Renal cortex interstitium (tissue), 15 donors: ENCODE measurements at places on chromosomes 12 and 14. TPM values are rescaled to one million over a fixed set of nuclear protein-coding genes. Genes with fewer than 3 reads are reported as not detected.

The NXPH4 gene
- 4.2 TPM for polyA plus RNA-seq

The MARCHF9 gene
- polyA plus RNA-seq, result 24.8 TPM

GRCh38 chr14:32977913-32978312 lies 39.2 kb downstream of the NPAS3 start:
- no peak for DNase-seq

DNA sequence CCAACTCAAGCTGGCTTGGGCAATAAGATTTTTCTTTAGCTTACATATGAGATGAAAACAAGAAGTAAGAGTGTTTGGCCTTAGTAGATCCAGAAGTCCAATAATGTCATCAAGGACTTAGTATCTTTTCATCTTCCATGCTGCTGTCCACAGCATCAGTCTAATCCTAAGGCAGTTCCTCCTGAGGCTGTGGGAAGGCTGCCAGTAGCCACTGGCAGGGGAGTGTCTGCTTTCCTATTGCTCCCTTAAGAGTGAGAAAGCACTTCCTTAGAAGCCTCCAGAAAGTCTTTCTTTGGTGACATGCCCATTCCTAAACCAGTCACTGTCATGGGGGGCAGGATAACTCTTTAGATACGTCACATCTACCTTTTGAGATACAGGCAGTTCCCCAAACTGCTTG lies 317.7 kb downstream of the BMP4 start:
- DNase-seq, result no peak

DNA sequence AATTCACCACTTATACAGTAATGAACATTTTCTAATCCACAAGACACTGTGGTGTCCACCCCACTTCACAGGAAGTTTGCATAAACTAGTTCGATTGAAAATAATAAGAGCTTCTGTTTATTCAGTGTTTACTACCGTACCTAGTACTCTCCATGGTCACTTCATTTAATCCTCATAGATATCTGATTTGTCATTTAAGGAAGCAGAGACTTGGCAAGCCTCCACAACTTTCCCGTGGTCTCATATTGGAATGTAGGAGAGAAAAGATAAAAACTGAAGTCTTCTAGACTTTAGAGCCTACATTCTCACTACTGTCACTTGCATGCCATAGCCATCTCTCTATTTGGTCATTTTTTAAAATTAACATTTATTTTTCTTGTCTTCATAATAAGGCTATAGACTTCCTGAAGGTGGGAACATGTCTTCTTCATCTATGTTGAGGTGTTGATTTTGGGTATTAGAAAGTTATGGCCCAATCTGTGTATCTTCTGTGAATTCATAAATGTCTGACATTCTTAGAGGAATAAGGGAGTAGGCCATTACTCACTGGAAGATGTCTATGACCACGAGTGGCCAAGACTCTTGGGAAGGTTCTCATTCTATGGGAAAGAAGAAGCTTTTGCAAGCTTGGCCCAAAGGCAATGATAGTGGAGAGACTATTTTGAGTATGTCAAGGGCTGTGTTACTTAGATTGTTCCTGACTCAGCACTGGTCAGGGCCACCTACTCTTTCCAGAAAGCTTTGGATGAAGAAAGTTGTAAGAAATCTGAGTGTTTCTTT lies 423.7 kb downstream of the LRIG3 start:
- no peak for DNase-seq

GRCh38 chr12:92051441-92051840 lies 94.2 kb downstream of the BTG1 start:
- DNase-seq, result no peak
